ENCODE measurements at places on chromosomes 16 and 17.

GRCh38 chr17:55265311-55266021 lies 706 bp downstream of the HLF start:
- DNase-seq: no peak

GRCh38 chr17:74132354-74132753 lies 71.1 kb upstream of the RPL38 start:
- peak; percentile 61 for DNase-seq

- DNase-seq: no peak
Measured at GRCh38 chr16:83227336-83227735, 580.4 kb upstream of the HSBP1 start.

DNA sequence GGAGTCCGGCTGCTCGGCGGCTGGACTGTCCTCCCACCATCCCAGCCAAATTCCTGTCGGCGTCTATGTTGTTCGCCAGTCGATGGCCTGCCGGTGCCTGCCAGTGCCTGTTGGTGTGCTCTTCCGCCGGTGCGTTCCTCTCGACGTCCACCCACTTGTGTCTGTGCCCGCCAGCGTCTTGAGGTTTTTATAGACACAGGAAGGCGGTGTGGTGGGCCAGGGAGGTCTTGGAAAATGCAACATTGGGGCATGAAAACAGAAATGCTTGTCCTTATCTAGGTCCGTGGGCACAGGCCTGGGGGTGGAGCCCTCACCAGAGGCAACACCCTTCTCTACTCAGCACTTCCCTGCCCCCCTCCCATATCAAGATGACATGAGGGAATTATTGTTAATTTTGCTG lies 167.8 kb downstream of the IRF8 start:
- DNase-seq: no peak

DNA sequence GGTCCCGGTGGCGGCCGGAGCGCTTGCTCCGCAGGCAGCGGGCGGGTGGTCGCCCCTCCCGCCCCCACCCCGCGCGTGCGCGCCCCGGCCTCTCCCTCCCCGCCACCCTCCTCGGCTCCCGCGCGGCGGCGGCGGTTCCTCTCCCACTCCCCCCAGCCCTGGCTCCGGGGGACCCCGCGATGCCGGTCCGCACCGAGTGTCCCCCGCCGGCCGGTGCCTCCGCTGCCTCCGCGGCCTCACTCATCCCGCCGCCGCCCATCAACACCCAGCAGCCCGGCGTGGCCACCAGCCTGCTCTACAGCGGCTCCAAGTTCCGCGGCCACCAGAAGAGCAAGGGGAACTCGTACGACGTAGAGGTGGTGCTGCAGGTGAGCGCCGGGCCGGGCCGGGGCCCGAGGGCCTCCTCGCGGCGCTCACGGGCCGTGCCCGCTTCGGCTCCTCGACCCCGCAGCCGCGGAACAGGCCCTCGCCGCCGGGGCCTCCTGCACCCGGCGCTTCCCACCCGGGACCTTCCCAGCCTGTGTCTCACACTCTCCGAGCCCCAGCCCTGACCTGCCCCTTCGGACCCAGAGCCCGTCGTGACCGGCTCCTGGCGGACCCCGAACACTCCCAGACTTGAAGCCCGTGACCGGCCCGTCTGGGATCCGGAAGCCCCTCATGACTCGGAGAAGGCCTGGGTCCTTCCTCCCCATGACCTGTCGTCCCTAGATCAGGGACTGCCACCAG lies 490 bp downstream of the GID4 start:
- peak; percentile 66 for DNase-seq

- peak; percentile 91 for DNase-seq
Measured at GRCh38 chr16:77951788-77952187, 70.6 kb upstream of the CLEC3A start.

All from mesendoderm (in vitro differentiated cells).